NCI-H226 (cell line): ENCODE measurements at places on chromosomes 2 and 18.

- no peak for DNase-seq
Observed at GRCh38 chr2:24885221-24886125, 34.6 kb downstream of the ADCY3 start.

DNA sequence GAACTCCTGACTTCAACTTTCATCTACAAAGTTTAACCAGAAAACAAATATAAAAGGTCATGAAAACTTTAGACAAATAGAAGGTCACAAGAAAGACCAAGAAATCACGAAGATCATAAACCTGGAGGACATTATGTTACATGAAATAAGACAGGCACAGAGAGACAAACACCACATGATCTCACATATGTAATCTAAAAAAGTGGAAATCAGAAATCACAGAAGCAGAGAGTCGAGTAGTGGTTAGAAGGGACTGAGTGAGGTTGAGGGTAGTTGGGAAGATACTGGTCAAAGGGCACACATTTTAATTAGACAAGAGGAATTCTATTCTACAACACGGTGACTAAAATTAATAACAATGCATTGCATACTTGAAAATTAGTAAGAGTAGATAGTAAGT is 1.4 kb downstream of the GCFC2 start:
- DNase-seq, result no peak

GRCh38 chr18:45626330-45627203 is 11.3 kb downstream of the SLC14A2 start:
- DNase-seq, result peak; percentile 69

DNA sequence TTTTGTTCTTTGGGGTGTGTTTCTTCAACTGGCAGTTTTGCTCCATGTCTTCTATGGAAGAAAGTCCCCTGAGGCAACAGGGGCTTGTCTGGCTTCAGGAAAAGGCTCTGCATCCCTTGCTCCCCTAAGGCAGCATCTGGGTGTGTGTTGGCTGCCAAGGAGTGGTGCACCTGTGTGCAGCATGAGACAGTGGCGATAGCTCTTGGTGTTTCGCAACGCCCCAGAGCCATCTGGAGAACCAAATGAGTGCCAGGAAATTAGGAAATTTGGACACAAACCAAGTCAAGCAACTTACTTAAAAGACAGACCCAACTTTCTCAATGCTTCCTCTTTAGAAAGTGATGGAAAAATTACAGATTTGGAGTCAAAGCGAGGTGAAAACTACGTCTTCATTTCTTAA is 1044.4 kb upstream of the CNTNAP5 start:
- no peak for DNase-seq

DNA sequence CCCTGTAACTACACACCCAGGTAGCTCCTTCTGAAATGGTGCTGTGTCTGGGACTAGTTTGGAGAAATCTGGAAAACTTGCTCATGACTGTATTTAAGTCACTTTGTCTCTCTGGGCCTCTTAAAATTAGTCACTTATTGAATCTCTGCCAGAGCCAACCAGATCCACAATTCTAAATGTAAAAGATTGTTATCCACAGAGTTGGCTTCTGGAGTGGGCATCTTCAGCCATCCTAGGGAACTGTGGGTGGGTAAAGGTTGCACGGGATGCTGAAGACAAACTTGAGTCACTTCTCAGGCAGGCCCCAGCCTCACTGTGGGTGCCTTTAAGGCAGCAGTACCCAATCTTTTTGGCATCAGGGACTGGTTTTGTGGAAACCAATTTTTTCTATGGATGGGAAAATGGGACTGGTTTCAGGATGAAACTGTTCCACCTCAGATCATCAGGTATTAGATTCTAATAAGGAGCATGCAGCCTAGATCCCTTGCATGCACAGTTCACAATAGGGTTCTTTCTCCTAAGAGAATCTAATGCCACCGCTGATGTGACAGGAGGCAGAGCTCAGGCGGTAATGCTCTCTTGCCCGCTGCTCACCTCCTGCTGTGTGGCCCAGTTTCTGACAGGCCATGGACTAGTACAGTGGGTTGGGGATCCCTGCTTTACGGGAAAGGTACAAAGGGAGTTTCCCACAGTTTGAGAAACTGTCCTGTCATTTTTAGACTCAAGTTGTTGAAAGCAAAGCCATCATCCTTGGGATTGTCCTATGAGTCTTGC is 98.3 kb upstream of the SPRED2 start:
- DNase-seq, result no peak

DNA sequence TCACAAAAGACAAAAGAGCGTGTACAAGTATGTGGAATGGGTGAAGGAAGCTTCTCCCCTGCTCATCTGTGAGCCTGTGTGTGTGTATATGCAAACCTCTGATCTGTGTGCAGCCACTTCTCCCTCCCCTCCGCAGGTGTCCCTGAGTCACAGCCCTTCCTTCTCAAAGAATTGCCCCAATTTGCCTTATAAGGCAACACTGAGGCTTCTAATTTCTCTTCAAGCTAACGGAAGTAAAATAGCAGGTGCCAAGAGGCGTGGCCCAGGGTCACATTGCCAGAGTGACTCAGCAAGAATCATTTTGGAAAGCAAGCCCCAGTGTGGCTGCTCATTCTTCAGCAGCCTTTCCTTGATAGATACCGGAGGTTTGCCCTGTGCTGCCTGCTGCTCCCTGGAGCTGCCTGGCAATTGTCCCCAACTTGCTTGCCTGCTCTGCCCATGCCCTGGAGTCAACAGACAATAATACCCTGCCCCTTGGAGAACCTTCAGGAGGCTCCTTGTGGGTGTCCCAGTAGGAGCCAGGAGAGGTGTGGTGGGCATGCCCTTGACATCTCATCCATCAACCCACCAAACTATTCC is 37.3 kb upstream of the BMP10 start:
- peak; percentile 68 for DNase-seq

DNA sequence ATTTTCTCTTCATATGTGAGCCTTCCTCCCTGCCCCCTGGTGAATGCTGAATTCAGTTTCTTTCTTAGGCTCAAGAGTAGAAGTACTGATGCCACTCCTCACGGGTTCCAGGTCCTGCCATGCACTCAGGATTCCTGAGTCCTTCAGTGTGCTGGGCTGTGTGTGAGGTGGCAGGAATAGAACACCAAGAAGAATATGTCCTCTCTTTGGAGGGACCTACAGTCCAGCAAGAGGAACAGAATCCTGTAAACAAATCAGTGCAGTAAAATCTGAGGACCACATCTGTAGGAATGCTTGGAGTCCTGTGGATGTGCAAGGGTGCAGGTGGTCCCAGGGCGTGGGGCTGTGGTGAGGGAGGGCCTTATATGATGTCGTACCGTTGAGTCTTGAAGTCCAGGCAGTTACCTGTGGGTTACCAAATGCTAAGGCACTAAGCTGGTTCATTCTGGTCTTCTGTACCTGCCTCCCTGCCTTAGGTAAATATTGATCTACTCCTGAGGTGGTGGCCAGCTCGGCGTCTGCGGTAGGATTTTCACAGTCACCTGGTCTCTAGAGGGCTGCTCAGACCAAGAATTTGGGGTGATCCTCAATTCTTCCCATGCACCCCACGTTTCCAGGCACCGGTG is 5.5 kb downstream of the ASAP2 start:
- DNase-seq, result no peak

GRCh38 chr2:31943636-31944225 is 67.1 kb downstream of the MEMO1 start:
- no peak for DNase-seq

DNA sequence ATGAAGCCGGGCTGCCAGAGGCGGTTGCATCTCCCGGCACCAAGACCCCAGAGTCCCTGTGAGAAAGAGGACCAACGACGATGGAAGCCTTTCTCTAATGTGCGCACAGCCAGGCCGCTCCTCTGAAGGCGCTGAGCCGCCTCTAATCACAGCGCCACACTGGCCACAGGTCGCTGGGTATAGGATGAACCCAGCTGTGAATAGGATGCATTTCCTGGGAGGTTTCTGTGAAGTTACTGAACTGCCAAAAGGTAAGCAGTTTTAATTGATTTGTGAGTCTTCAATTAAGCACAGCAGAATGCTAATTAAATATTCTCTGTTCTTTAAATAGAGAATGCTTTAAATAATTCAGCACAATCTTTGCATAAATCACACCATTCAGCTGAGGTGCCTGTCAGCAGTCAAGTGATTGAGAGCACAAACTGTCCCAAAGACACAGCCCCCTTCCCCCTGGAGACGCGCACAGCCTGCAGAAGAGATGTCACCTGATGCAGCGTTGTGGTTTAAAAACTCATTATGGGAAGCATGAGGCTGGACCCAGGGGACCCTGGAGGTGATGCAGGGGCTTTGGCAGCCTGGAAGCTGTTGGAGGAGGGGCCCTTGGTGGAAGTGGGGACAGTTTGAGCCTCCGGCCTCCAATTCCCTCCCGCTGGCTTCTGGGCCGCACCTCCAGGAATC is 98.1 kb downstream of the RTP5 start:
- DNase-seq, result no peak

DNA sequence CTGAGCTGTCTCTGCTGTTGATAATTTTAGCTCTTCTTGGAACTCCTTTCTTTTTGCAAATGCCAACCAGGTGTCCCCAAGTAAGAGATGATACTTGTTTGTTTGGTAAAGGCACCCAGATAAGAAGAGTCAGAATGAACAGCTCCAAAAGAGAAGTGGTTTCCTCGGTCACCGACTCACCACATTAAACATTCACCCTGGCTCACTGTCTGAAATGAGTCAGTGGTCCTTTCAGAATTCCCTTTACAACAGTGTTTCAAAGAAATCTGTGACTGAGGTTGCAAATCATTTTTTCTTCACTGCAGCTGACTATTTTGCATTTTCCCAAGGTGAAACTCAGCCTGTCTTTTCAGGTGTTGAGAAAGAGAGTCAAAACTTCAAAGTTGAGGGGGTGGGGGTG is 16.2 kb upstream of the CXCR4 start:
- DNase-seq, result no peak

- DNase-seq, result no peak
Observed at GRCh38 chr2:143217512-143218115, 88.4 kb downstream of the ARHGAP15 start.

GRCh38 chr2:165818920-165819319 is 24.9 kb upstream of the GALNT3 start:
- no peak for DNase-seq

GRCh38 chr2:44691174-44691785 is 250.2 kb upstream of the SIX3 start:
- no peak for DNase-seq

DNA sequence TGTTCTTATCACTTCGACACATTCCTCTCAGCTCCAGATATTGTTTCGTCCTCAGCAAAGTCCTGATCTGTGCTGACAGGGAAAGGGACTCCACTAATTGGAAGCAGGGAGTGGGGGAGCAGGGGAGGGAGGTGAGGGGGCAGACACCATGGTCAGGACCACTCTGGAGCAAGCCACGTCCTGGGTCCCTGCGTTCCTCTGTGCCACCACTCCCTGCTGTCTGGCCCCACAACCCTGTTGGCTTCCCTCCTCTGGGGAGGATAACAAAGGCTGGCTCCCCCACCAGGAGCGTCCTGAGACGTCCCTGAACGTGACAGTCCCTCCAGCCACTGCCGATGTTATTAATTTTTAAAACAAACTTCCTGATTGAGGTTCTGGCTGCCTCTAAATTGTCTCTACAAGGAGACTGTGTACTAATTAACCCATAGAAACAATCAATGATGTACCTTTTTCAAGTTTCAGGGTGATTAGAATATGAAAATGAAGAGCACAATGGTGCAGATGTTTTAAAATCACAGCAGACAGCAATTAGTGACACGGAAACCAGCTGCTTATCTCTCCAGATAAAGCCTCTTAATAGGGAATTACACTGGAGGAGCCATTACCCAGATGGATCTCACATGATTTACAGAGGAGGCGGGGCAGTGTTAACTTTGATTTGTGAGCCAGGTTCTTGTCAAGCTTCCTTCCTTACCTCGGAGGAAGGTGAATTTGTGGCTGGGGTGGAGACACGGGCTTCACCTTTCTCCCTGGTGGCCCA is 257.5 kb downstream of the SETBP1 start:
- no peak for DNase-seq

- DNase-seq, result no peak
Observed at GRCh38 chr18:45291621-45292615, 323.4 kb upstream of the SLC14A2 start.

DNA sequence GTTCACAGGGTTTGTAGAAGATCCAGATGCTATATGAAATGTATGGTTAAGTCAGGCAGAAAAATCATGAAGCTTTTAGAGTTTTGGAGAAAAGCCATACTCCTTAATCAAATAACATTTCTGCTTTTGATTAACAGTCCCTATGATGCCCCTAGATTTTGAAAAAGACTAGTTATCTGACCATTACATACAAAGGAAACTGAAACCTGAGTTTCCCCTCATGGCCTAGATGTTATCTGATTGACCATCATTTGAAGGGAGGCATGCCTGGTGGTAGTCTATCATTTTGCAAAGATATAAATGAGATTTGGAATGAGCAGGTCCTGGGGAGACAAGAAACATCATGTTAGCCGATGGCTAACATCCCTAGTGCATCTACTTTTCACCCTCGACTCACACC is 704.3 kb upstream of the FSHR start:
- DNase-seq, result no peak

GRCh38 chr2:67564076-67564475 is 166.9 kb downstream of the ETAA1 start:
- no peak for DNase-seq

GRCh38 chr2:59622599-59623308 is 930.7 kb downstream of the BCL11A start:
- DNase-seq, result no peak

DNA sequence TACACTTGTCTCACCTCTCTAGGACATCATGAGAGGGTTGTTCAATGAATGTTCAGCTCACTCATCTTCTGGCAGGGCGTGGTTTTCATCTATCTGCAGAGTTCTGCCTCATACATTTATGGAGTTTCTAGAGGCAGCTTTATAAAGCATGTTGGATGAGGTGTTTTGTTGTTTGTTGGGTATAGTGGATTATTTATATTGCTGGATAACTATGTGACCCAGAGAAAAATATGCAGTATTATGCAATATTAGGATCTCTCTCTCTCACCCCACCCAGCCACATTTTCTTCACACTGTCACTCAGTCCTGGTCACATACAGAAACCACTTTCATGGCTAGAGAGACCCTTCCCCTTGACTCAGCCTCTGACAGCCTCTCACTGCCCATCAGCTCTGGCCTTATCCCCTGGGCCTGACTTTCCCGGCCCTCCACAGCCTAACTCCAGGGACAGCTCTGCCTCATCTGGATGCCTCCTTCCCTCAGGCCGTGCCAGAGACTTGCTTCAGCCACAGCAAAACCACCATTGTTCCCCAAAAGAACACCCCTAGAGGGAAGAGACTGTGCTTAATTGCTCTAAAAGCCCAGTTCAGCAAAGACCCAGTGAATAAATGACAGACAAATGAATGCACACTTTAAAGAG is 260.3 kb downstream of the MYCN start:
- DNase-seq, result no peak

- no peak for DNase-seq
Observed at GRCh38 chr18:57812126-57812477, 9.0 kb upstream of the ATP8B1 start.

DNA sequence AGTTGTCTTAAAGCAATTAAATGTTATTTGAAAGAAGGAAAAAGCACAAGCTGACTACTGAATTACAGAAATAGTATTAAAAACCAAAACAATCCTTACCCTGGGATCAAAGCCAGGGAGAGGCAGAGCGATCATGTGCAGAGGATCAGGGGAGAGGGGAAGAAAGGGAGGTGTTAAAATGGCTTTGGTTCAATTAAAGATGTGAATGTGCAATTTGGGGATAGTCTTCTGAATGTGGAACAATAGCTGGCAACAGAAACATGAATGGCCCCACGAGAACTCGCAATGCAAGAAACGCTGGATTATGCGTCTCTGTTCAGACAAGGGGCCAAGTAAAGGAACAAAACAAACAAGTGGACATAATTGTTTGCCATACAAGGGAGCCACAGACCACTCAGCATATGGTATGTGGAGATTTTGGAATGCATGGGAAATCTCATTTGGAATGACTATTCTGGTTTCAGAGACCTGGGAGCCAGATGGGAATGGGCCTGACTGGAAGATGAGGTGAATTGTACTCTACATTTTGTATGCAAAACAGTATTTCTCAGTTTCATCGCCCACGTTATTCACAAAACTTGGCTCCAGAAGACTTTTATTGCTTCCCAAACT is 155.4 kb downstream of the SLC4A3 start:
- DNase-seq, result no peak
